ENCODE measurements at places on chromosomes 5 and 9.

GRCh38 chr5:76402251-76402885, 717 bp upstream of the IQGAP2 start:
- no peak for DNase-seq

- DNase-seq = no peak
Observed at GRCh38 chr5:83844449-83845068, 123.9 kb upstream of the HAPLN1 start.

DNA sequence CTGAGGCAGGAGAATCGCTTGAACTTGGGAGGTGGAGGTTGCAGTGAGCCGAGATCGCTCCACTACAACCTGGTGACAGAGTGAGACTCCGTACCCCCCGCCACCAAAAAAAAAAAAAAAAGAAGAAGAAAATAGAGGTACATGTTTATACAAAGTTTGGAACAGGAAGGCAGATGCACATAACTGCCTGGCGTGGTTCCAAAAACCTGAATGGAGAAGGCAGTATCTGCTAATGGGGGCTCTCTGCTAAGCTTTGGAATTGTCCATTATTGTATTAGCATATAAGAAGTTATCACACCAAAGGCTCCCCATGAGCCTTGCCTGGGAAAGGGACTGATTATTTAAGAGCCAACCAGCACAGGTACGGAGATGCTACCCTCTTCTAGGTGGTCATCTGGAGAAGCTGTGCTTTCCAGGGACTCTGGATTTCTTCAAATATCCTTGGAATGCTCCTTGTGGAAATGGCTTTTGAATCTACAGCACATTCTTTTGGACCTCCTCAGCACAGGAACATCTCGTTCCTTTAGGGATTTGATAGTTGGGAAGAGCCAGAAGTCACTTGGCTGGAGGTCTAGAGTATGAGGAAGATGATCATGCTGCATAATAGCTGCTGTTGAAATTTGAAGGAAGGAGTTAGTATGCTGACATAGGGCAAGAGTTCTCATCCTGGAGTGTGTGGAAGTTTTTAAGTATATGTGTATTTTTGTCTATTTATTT, 42.5 kb upstream of the ABCA1 start:
- no peak for DNase-seq

- DNase-seq = no peak
Observed at GRCh38 chr5:76319673-76320072, 83.4 kb upstream of the IQGAP2 start.
